Lung microvascular endothelial cell (primary cell): ENCODE measurements at places on chromosomes 12 and 14.

DNA sequence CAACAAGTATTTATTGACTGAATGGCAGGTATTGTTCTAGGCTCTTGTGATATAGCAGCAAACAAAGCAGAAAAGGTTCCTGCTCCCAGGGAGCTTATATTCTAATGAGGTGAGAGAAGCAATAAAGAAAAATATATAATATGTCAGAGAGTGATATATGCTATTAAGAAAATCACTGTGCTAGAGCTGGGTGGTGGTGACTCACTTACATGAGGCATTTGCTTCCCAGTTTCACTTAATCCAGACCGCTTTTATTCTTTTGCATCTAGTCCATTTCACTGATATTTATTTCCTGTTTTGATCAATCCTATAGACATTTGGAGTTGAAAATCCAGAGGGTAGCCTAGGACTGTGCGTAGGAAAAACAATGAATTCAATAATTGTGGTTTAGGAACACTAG lies 17.5 kb downstream of the TRHDE start:
- no peak for DNase-seq

DNA sequence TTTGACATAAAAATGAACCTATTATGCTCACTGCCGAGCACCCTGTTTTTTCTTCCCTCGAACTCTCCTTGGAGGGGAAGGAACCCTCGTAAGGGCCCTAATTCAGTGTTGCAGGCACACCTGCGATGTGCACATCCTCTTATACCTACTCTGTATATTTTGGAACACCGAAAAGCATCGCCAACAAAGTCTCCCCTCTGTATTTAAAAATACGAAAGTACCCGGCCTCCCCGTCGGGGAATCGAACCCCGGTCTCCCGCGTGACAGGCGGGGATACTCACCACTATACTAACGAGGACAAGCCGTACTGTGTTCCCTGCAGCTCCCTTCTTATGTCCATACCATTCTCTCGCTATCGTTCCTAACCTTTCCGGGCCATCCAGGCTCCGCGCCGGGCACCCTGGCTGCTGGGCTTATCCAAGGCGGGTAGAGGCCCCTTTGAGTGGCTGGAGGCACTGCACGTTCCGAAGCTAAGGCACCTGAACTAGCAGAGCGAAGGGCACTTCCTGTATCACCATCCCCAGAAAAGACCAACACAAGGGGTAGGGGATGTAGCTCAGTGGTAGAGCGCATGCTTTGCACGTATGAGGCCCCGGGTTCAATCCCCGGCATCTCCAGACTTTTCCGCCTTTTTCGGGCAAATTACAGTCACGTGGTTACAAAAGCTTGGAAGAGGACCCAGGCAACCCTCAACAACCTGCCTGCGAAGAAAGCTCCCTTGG lies 25.1 kb upstream of the UBC start:
- peak; percentile 88 for DNase-seq

DNA sequence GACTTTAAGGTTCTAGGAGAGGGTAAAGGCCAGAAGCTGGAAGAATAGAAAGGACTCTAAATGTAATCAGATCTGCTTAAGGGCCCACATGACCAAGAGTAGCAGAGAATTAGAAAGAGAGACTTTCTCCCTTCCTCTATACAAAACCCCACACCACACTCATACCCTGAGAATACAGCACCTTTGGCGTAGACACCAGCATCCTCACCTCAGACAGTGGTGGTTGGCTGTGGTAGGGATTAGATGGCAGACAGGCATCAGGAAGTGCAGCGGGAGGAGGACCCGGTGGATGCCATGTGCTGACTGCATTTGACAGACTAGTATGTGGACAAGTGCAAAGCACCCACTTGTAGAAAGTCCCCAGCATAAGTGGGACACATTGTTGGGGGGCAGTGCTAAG lies 98.3 kb upstream of the AMIGO2 start:
- no peak for DNase-seq

DNA sequence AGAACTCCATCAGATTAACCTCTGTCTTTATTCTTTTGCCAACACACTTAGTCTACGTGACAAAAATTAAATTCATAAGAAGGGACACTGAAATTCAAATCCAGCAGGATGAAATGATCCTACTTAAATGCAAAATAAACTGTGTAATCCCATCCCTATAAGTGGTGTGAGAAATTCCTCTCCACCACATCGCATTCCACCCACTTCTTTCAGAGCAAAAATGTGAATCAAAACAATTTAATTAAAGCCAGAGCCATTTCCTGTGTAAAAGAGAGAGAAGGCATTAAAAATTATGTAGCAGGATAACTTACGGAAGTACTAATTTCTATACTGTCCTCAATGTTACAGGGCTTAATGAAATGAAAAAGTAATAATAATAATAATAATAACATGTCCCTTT lies 844.3 kb downstream of the GALC start:
- DNase-seq, result no peak

GRCh38 chr12:92107621-92108131 lies 38.0 kb downstream of the BTG1 start:
- DNase-seq, result no peak

GRCh38 chr14:78823035-78823434 lies 652.9 kb downstream of the NRXN3 start:
- DNase-seq, result peak; percentile 21

DNA sequence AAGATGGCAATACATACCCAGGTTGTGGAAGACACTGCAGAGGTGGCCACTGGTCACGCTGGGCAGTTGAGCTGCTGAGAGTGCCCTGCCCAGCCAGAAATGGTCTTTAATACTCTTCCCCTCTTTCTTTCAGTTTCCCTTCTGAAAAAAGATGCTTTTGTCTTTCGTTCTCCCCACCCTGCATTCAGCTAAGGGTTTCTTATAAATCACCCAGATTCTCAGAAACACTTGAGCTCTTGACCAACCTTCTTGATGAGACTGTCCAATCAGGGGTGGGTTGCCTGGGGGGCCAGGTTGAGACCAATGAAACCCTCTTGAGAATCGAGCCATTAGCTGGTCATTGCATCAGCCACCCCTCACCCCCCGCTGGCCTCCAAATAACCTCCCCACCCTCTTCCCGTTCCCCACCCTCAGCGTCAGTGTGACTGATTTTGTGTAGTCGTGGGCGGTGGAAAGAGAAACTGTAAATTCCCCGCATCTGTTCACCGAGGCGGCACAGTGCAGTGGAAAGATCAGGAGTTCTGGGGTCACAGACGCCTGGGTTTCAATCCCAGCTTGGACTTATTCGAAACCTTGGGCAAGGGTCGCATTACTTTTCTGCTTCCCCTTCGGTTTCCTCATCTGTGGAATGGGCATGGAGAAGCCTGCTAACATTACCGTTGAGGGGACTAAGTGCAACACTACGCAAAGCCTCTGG lies 52.3 kb downstream of the SLC25A47 start:
- peak; percentile 98 for DNase-seq

- peak; percentile 58 for DNase-seq
These were observed 37.1 kb downstream of the CMAS start for GRCh38 chr12:22083167-22083566.

- DNase-seq, result peak; percentile 85
These were observed 862 bp downstream of the CRIP2 start for GRCh38 chr14:105475269-105476096.

DNA sequence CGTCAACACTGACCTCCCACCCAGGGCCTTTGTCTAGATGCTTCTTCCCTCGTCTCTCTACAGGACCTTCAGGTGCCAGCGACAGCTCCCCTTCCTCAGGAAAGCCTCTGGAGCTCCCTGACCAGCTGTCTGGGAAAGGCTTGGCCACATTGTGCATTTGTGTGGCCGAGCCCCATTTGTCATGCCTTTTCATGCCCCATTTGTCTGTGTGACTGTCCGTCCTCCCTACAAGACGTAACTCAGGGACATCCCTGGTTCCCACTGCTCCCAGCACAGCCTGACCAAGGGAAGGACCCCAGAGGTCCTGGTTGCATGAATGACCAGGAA lies 23.8 kb downstream of the ZFYVE21 start:
- DNase-seq, result no peak

DNA sequence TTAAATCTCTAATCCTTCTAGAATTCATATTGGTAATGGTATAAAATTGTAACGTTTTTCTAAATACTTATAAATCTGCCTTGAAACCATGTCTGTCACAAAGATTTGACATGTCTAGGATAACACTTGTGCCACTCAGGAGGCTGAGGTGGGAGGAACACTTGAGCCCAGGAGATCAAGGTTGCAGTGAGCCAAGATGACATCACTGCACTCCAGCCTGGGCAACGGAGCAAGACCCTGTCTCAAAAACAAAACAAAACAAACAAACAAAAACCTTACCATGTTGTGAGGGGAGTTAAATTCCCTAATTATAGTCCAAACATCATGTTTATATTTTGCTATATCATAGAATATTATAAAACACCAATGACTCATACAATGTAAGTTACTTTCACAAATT lies 317.5 kb upstream of the SOX5 start:
- no peak for DNase-seq

- DNase-seq, result peak; percentile 29
These were observed 7.8 kb upstream of the PLXNC1 start for GRCh38 chr12:94140556-94140955.

DNA sequence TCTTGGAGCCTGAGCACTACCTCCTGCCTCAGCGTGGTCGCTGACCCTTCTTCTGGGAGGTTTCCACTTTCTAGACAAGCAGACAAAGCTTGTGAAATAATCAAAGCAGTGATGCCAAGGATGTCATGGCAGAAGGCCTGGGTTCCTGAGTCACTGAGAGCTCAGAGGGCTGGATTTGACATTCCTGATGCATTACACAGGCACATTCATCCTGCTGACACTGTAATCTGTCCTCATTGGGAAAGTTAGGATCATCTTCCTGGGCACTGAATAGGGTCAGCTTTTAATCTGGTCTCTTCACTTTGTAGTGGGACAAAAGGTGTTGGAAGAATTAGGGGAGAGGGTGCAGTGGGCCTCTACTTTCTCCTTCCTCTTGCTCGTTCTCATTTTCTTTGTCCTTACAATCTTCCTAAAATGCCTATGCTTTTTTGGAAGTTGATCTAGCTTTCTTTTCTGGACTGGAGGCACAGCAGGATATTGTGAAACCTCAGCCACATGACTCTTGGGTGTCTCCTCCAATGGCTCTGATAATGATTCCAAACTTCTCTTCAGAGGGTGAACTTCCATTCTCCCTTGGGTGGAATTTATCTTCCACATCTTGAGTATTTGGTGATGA lies 29.6 kb downstream of the EEA1 start:
- peak; percentile 94 for DNase-seq

DNA sequence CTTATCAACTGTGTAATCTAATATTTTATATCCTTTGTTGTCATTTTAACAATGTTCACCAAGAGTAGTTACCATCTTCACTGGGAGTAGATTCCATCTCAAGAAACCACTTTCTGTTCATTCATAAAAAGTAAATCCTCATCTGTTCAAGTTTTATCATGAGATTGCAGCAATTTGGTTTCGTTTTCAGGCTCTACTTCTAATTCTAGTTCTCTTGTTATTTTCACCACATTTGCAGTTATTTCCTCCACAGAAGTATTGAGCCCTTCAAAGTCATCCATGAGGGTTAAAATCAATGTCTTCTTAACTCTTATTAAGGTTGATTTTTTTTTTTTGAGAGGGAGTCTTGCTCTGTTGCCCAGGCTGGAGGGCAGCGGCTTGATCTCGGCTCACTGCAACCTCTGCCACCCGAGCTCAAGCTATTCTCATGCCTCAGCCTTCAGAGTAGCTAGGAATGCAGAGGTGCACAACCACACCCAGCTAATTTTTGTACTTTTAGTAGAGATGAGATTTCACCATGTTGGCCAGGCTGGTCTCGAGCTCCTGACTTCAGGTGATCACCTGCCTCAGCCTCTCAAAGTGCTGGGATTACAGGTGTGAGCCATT lies 276.6 kb downstream of the ACSS3 start:
- DNase-seq, result no peak

GRCh38 chr12:131506426-131506825 lies 204.5 kb upstream of the SFSWAP start:
- DNase-seq, result no peak

- peak; percentile 67 for DNase-seq
These were observed 3.5 kb downstream of the CLEC9A start for GRCh38 chr12:10033783-10034545.

DNA sequence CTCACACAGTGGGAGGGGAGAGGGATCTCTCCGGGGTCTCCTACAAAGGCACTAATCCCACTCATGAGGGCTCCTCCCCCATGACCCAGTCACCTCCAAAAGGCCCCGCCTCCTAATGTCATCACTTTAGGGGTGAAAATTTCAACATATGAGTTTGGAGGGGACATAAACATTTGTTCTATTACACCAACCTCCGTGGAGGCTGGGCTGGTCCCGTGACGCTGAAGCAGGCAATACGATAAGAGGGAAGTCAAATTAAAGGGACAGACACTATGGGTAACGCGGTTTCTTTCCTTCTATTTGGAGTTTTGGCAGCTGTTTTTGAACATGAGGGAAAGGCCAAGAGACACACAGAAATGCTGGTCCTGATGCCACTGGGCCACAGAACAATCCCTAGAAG lies 175.7 kb upstream of the VASH1 start:
- peak; percentile 31 for DNase-seq

DNA sequence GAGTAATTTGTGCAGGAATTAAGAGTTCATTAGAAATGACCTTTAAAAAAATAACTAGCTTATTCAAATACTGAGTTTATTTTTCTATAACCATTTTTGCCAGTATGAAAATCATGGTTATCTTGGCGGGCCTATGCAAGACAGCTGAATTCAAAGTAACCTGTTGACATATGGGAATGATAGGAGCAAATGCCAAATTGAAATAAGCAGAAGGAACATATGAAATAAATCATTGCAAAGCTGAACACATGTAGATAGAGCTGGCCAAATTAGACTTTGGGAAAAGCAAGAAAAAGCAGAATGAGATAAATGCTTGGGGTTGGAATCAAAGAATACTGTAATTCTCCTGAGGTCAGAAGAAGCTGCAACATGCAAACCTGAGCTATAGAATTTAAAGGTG lies 372.5 kb downstream of the ADAMTS20 start:
- no peak for DNase-seq

DNA sequence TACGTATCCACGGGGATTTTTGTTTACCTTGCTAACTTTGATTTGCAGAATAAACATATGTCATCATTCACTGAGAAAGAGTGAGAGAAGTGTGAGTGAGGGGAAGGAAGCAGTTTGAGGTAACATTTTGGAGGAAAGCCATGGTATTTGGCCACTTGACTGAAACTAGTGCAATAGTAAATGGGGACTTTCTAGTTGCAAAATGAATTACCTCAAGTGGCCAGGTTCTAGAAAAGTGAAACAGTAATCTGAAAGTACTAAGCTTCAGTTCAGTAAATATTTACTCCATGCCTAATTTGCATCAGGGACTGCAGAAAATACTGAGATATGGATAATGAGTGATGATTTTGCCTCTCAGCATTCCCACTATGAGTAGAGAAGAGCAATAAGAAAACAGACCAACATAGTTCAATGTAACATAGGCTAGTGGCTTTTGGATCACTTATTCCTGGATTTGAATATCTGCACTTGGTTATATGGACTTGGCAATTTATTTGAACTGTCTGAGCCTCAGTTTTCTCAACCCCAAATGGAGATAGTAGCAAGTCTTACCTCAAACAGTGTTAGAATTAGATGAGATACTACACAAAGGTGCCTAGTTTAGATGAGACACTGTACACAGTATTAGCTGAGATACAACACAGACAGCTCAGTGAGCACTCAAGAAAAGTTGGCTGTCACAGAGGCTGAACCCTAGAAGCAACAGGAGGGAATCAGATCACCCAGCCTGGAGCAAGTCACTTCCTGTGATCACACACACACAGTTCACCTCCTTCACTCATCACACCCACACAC lies 439.1 kb downstream of the NPAS3 start:
- DNase-seq, result no peak
